ENCODE measurements at places on chromosomes 3 and 15. TPM values are rescaled to one million over a fixed set of nuclear protein-coding genes. Genes with fewer than 3 reads are reported as not detected.

DNA sequence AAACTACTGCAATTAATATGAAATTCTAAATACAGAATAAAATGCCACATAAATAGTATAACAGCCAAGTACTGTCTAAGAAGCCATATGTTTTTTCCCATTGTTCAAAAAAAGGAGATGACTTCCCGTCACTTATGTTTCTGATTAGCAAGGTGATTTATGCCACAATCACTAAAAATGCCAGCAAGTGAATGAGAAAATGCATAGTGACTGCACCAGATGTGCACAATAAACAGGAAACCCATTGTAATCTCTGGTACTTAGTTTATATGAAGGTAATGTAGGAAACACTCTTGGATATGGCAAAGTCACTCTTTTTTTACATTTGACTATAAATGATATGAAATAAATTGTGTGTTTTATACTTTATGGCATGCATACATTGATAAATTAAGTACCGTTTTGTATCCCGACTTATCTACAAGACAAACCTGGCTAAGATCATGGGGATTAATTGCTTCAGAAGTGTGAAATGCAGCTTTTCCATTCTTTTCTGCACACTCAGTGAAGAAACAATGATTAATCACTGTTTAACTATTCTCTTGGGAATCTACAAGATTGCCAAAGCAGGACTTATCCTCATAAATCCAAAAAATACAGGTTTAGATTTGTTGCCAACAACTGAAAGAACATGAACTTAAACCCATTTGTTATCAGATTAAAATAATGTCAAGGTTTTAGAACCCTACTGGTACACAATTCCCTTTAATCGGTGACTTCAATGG, 164.5 kb downstream of the TBC1D5 start:
- no peak for DNase-seq

EPB42 gene
- not detected for total RNA-seq

DNA sequence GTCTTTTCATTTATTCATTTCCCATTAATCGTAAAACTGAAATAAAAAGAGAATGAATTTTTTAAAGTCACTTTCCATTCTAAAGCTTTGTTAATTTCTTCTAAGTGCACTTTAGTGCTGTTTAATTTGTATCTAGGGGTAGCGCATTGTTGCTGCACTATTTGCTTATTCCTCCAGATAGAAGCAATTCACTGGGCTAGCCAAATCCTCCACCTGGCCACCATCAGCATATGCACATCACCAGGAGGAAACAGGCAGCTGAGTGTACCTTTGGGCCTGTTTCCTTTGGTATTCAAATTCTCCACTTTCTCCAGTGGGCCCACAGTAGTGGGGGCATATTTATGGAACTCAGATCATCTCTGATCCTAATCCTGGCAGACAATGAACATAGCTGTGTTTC, 29.8 kb upstream of the CPB1 start:
- DNase-seq: no peak

GPR27 gene
- 0.14 TPM for total RNA-seq

CHRFAM7A gene
- 18.3 TPM for total RNA-seq

GRCh38 chr3:153631102-153631501, 469.1 kb downstream of the RAP2B start:
- DNase-seq: no peak

DNA sequence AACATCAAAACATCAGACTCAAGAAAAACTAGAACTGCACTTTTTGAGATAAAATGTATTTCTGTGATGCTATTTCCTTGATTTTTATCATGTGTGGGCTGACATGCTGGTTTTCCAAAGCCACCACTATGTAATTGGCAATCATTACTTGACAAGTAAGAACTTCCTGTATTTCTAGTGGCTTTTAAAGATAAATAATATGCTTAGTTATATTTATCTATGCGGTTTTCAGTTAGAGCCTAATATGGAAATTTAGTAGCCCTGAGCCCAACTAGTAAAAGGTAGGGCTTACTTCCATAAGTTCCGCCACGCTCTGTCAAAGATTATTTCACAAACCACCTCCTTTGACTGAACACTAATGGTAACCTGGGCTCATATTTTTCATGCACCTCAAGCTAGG, 91.6 kb downstream of the PPARG start:
- no peak for DNase-seq

CCR9 gene
- total RNA-seq: not detected

DNA sequence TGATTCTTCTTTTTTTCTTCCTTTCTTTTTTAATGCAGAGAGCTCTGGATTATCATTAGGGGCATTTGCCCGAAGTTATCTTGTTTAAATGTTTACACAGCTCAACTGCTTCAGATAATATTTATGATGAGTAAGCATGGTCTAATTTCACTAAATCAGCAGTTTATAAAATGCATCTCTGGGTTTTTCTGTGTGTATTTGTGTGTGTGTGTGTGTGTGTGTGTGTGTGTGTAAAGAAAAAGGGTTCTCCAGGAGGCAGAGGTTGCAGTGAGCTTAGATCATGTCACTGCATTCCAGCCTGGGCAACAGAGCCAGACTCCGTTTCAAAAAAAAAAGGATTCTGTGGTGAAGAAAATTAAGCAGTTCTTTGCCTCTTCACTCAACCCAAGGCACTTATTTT, 25.9 kb upstream of the TNFSF10 start:
- DNase-seq: no peak

- DNase-seq: peak; percentile 20
These were observed 6.2 kb downstream of the STIMATE start for GRCh38 chr3:52891164-52891563.

GRCh38 chr3:65483480-65483879, 555.2 kb downstream of the MAGI1 start:
- DNase-seq: no peak

HAUS2 gene
- total RNA-seq: 26.2 TPM

GALNT15 gene
- total RNA-seq: not detected

DNA sequence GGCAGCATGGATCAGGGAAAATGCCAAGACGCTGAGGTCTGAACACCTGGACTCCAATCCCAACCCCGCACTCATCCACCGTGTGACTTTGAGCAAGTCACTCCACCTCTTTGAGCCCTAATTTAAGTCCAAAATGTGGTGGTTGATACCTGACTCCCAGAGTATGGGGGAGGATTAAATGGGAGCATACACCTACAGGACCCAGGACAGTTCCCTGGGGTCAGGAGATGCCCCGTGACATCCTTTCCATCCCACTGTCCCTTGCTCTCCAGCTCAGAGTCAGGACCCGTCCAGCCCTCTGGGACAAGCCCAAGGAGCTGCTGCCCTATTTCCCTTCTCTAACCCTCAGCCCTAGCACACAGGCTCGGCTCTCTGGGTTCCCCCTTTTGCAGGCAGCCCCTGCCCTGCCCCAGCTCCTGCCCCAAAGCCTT, 276.4 kb downstream of the XXYLT1 start:
- DNase-seq: no peak

CYP1A2 gene
- not detected for total RNA-seq

DNA sequence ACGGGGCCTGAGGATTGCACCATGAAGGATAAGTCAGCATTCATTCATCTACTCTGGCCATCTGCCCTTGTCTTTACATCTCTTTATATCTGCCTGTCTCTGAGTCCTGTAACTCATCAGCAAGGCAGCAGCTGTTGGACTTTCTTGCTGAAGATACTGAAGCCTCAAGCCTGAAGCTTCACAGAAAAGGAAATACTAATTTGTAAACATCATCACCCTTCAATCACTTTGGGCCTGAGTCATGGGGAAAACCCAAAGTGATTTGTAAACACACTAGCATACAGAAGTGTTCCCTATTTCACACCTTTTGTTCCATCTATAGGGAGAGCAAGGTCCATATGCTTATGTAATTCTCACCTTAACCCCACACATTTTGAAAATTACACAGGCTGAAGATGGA, 928.2 kb downstream of the EPHA3 start:
- DNase-seq: no peak

ZNF80 gene
- 0.48 TPM for total RNA-seq

DNA sequence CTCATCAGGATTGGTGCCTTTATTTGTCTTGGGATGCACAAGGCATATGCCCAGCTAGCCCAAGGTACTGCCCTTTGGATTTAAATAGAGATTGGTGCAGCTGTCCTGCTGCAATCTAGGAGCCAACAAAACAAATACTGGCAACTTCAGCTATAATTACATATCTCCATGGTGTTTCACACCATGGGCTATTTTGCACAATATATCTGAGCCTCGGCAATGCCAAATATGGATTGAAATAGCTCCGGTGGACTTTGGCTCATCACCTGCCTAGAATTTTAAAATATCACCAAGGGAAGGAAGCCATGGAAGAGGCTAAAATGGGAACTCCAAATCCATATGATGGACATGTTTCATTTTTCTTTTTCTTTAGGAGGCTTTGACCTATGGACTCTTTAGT, 367.8 kb upstream of the UMPS start:
- DNase-seq: no peak

- DNase-seq: no peak
These were observed 72.7 kb downstream of the MB21D2 start for GRCh38 chr3:192844836-192845525.

GNB5 gene
- total RNA-seq: 31.3 TPM

GRCh38 chr3:9881441-9881840, 1.4 kb upstream of the CIDEC start:
- no peak for DNase-seq

- no peak for DNase-seq
These were observed 18.4 kb upstream of the RPLP1 start for GRCh38 chr15:69434238-69434637.

SAMD7 gene
- not detected for total RNA-seq

DNA sequence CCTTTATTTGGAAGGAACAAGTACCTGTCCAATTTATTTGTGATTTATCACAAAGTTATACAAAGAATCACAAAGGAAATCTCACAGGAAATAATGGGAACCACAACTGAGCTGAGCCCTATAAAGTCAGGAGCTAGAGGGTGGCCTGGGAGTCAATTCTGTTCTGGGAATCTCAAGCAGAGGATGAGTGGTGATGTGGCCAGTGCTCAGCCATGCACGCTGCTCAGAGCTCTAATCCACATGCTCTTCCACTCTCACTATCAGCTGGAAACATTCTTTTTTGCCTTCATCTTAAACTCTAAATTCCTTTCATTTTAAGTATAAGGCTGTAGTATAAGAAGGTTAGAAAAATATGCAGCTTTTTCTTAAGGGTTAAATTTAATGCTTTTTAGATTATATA, 36.6 kb downstream of the UACA start:
- no peak for DNase-seq

- DNase-seq: no peak
These were observed 172.6 kb upstream of the PPP2R3A start for GRCh38 chr3:135792858-135793475.

PAQR5 gene
- total RNA-seq: 1.1 TPM

DNA sequence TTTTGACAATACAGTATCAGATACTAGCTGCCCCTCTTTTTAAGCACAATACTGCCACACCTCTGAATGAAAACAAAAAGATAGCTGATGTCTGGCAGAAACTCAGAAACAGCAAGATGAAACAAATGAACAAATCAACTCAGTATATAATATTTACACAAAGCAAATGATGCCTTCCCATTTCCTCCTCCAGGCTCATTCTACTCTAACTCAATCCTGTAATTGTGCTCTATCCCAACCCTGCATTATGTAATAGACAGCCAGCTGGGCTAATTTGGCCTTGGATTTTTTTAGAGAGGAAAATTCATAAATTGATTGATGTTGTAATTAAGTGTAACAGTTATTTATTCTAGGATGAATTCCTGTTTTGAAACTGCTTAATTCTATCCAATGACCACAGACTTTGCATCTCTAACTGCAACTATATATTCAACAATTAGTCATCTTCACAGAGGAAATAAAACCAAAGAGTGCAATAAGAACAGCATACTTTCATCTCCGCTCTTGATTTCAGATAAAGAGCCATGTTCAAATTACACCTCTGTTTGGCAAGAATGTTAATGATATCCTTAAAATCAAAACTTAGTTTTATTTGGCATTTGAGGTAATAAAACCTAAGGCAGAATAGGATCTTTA, 6.1 kb downstream of the ATG3 start:
- DNase-seq: no peak

GRCh38 chr15:62847900-62848489, 194.6 kb upstream of the TPM1 start:
- DNase-seq: peak; percentile 61

GRCh38 chr3:186339180-186339918, 22.7 kb downstream of the DGKG start:
- DNase-seq: no peak

- no peak for DNase-seq
These were observed 9.9 kb downstream of the THSD4 start for GRCh38 chr15:71124937-71125790.

- no peak for DNase-seq
These were observed 445.9 kb downstream of the MCTP2 start for GRCh38 chr15:94677202-94677790.

DNA sequence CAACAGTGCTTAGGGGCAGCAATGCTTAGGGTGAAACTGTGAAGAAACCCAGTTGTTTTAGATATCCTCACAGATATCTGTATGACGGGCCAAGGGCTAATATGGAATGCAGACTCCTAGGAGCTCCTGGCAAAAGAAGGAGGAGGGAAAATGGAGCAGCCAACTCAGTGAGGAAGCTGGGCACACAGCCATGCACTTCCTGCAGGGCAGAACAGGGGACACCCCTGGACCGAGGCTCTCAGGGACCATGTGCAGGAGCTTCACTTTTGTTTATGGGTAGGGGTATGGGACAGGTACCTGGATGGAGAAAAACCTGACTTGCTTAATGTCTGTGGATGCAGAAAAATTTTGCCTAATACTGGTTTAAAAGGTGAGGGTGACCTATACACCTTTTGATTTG, 20.2 kb downstream of the NIPA1 start:
- no peak for DNase-seq

GRCh38 chr3:18308096-18308650, 117.0 kb downstream of the SATB1 start:
- no peak for DNase-seq

DNA sequence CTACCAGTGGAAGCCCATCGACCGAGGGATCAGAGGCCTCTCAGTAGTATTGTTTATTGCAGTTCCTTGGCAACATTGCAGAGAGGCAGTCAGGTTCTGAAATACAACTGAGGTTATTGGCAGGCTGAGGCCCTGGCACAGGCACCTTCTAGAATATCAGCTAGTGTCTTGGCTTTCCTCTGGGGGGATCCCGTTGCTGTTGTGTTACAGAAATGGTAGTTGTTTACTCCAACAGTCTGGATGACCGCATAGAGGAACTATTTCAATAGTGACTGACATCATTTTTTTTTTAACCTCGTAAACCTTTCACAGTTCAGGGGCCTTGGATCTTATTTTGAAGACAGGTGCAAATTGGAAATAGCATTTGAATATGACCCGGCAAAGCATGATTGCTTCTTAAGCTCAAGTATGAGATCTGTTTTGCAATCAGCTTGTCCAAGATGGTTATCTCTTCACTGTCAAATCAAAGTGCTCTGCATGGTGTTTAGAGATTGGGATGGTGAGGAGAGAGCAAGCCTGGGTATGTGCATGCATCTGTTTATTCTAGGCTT, 63.9 kb downstream of the PGPEP1L start:
- DNase-seq: no peak
